ENCODE measurements at places on chromosomes 2 and 18.
A peak's percentile ranks its signal among the peaks of the same experiment; 100 is the strongest.

GRCh38 chr18:40249390-40250080, 1705.5 kb upstream of the PIK3C3 start:
- no peak for DNase-seq

DNA sequence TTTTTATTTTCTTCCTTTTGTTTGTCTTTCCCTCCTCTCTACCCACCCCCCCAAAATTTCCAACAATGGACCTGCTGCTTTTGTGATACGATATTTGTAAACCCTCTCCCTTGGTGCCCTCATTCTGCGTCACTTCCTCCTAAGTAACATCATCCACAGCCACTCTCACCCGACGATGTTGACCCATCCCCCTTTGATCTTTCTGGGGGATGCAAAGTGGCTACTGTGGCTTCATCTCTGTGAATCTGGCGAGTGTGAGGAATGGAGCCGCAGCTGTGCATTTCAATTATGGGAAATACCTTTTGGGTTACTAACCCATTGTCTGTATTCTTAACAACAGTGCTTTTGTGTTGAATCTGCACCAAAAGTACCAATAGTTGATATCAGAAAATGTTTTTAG, 19.4 kb downstream of the ANTXR1 start:
- DNase-seq: no peak

GRCh38 chr2:224513991-224514390, 71.2 kb downstream of the CUL3 start:
- DNase-seq: no peak

DNA sequence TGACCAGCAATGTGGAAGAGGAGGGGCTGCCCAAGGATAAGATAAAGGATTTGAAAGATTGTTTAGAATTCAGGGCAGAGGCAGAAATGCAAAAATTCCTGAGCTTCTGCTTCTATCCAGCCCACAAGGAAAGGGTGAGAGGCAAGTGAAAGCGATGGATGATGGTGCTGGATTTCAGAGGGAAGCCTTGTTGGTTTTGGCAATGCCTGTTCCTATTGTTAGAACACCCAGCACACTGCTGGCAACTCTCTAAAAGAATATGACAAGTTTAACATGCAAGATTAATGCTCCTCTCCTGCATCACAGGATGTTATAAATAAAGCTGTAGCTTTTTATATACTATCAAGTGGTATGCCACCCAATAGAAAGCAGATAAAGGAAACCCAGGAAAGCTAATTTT, 92.6 kb downstream of the ZNF385B start:
- no peak for DNase-seq

DNA sequence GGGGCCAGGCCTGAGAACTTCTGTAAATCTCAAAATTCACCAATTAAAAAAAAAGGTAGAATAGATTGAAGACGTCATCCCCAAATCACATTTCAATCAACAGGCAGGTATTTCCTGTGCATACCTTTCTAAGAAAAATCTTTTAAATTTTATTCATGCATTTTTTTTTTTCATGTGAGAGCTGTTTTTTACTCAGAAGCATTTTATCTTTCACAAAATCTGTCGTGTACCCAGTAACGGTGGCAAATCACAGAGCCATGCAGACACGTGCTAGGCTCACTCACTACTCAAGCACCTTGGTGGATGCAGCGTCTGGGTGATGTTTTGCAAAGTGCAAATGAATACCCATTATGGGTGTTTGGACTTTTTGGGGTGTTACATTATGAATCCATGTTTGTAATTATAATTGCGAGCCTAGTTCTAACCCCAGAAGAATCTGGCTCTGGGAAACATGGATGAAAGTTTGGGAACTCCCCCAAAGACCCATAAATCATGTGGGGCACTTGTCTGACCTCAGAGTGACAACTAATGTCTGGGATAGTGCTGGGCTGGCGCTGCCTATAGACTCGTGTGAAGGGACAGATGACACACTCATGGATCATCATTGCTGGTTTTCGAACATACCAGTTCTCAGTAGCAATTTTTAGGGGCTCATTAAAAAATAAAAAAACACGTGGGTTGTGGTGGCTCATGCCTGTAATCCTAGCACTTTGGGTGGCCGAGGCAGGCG, 335.2 kb downstream of the LPIN1 start:
- no peak for DNase-seq

- DNase-seq: no peak
Observed at GRCh38 chr2:240946654-240947053, 40.5 kb downstream of the CROCC2 start.

- DNase-seq: peak; percentile 13
Observed at GRCh38 chr2:28325567-28326468, 66.8 kb upstream of the FOSL2 start.

DNA sequence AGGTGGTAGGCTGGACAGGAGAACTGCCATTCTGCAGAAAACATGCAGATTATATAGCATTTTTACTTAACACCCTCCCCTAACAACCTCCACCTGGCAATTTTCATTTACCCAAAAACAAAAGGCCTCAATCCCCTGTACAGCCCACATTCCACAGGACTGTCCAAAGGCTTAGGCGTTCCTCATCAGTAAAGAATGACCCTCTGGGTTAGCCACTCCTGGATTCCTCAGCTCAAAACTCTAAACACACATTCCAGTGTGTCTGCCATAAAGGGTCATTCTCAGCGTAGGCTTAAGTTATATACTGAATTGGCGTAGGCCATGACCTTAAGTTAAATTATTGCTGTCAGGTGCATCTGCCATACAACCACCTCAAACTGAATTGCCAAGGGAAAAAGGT, 261.8 kb upstream of the CHAC2 start:
- no peak for DNase-seq

DNA sequence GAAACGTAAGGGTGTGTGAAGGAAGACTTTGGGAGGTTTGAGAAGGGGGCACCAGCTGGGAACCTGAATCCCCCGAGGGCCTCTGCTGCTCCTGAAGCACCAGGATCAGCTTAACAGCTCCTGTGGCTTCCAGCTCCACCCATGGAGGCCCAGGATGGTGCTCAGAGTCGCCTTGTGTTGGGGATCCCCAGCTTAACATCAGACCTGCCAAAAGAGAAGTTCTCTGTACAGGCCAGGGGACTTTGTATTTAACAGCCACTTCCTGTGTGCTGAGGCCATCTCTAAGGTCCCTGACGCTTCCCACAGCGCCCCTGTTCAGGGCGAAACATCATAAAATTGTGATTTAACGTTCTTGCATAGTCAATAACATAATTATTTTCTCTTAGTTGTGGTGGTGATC, 77.5 kb downstream of the NCK2 start:
- no peak for DNase-seq

- no peak for DNase-seq
Observed at GRCh38 chr2:11144738-11145079, 10.6 kb upstream of the SLC66A3 start.

- peak; percentile 37 for DNase-seq
Observed at GRCh38 chr2:61537277-61537949, 743 bp downstream of the XPO1 start.

DNA sequence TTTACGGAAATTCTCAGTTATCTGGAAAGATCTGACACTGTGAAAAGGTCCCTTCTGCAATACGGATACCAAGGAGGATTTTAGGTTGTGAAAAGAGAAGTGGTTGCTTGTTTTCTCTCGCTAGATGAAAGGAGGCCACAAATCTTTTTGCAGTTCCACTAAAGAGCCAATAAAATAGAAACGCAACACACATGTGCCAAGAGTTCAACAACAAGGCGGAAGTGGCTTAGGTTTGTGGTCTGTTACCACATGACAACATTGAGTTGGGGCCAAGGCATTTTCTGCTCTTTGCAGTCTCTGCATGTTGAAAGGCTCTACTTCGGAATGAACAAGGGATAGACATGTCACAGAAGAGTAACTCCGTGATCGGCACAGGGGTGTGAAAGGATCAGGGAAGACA, 115.7 kb upstream of the OSR1 start:
- no peak for DNase-seq

DNA sequence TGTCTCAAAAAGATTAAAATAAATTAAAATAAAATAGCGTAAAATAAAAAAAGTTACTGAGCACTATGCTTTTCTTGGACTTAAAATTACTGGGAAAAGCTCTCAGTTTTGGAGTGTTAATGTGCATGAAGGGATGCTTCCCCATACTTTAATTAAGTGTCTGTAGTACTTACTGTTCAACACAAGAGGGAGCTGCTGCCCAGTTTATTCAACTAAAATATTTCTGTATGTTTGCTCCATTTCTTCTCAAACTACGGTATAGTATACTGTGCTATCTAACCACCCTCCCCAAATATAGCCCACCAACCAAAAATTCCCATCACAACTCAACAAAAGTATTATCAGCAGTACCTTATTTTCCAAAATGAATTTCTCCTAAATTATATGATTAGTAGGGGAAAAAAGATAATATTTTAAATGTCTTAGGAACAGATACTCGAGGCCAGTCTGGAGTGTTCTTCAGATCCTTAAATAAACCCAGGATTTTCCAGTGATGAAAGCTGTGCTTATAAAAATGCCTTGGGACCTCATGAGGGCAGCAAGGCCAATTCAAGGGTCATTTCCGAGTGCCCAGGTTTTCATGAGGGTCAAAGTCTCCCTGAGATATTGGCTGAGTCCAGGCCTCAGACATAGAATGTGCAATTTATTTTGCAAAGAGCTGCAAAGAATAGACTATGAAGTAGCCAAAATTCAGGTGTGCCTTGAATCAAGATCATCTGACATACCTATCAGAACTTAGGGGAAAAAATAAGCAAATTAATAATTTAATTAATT, 64.1 kb downstream of the CHRNA1 start:
- DNase-seq: peak; percentile 36

DNA sequence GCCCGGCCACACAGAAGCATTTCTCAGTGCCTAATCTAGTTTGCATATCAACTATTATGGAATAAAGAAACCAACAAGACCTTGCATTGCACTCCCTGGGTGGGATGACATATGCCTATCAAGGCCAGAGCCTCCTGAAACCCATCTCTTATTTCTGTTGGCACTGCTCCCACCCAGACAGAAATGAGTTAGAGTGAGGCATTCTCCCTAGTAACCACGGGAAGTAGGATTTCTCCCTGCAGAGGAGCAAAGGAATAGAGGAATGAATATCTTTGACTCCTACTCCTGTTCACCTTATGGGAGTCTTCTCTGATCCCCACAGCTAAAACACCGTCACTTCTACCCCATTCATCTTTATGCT, 24.2 kb upstream of the SCYGR1 start:
- DNase-seq: no peak

- no peak for DNase-seq
Observed at GRCh38 chr2:26769089-26769761, 5.1 kb downstream of the SLC35F6 start.

DNA sequence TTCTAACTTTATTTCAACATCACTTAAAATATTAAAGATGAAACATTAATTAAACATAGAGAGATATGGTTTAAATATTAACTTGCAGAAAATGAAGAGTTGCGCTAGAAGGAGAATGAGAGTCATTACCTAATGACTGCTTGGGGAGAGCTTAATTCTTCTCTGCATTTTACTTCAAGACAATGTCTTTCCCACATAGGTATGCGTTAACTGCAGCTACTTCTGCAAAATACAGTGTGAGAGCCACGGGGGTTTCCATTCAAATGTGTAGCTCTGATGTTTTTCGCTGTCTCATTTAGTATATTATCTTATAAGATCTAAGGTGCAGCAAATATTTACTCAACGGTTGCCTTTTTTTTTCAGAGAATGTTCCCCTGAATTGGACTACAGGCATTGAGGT, 126.7 kb downstream of the TMX3 start:
- no peak for DNase-seq
